ENCODE measurements at places on chromosomes 12 and 14.

GRCh38 chr14:93073358-93073707 is 42.4 kb downstream of the ITPK1 start:
- peak; percentile 10 for ATAC-seq

DNA sequence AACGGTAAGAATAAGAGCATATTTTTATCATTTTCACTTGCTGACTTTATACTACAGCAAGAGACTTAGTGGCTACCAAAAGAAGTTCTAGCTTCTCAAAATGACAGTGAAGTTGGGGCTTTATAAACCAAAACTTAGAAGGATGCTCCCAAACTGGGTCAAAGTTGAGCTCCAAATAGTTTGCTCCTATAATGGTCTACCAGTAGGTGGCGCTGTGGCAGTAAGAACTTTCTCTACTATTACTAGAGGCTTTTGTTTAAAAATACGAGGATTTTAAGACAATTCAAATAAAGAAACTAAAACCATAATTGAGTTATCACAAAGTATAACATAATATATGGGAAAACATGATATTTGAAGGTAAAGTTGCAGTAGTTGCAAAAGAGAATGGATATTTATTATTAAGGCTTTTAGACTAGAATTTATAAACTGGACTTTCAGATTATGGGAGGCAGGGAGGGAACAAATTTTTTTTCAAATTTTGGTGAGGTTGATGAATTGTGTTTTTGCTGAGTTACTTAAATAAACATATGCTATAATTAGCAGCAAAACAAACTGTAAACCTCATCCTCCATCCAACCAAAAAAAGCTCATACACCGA is 75.0 kb downstream of the TGFB3 start:
- ATAC-seq: no peak

DNA sequence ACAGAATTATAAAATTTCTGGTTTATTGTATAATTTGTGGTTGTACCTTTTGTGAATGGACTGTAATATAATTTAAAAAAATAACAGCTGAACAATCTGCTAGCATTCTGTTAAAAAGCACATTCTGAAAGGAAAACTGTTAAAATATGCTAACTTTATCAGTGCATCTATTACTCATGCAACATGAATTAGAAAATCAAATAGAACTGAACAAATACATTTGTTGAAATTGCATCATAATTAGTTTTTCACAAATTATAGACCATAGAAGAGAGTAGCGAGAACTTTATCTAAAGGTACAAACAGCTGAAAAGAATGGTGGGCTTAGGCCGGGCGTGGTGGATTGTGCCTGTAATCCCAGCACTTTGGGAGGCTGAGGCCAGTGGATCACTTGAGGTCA is 33.0 kb downstream of the PTPN21 start:
- ATAC-seq: no peak

DNA sequence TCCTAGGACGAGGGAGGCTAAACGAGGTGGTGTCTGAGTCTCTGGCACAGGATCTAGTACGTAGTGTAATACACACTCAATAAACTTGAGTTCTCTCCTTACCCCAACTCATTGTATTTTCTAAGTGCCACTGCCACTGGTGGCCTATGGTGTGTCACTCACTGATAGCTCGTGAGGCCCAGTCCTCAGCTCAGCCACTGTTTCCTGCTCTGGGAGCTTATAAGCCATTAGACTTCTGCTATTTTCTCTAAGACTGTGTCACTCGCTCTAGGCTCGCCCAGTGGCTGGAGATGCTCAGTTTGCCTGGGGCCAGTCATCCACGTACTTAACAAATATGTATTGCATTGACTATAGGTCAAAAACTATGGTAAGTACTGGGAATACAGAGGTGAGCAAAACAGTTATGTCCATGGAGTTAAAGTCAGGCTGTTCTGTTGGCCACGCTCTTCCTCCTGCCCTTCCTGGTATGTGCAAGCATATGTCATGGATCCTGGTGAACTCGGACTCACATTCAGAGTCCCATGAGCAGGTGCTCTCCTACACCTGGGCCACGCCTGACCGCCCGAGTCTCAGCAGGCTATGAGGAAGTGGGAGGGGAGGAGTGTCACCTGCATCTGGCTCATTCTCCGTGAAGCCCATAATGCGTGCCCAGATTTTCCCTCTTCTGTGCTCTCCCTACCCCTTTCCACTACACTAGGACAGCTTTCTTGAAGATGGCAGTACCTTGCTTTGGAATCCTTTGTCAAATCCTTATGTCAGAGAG is 41.6 kb downstream of the DEGS2 start:
- ATAC-seq: peak; percentile 70

DNA sequence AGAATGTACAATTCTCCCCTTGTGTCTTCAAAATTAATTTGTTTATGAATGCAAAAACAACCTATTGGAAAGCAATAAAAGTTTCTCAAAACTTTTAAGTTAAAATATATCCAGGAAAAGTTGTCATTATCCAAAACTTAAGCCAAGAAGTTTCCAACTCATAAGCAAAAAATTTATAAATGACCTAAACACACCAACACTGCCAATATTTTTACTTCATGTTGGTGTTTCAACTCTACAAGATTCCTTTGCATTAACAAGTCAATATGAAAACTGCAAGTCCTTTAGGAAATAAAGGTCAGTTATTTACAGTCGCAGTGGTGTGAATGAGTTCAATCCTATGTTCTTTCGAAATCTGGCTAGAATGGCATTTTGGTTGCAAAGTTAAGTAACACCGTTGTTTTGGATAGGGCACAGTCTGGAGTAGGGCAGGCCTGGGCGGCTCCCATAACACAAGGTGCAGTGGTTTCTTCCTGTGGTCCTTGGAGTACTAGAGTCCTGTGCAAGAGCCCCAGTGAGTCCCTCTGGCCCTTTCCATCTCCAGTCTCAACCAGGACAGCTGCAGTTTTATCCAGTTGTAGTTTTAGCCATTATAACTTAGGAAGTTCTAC is 151.4 kb downstream of the MED13L start:
- ATAC-seq: no peak

- peak; percentile 94 for ATAC-seq
These were observed 28.8 kb downstream of the RPGRIP1 start for GRCh38 chr14:21308479-21309237.

GRCh38 chr14:75417674-75418073 is 10.1 kb upstream of the JDP2 start:
- ATAC-seq: no peak

GRCh38 chr14:94598816-94599655 is 13.2 kb upstream of the SERPINA3 start:
- ATAC-seq: no peak

GRCh38 chr14:44404036-44404435 is 103.0 kb downstream of the FSCB start:
- no peak for ATAC-seq

GRCh38 chr14:55088356-55088755 is 36.9 kb downstream of the MAPK1IP1L start:
- ATAC-seq: no peak

DNA sequence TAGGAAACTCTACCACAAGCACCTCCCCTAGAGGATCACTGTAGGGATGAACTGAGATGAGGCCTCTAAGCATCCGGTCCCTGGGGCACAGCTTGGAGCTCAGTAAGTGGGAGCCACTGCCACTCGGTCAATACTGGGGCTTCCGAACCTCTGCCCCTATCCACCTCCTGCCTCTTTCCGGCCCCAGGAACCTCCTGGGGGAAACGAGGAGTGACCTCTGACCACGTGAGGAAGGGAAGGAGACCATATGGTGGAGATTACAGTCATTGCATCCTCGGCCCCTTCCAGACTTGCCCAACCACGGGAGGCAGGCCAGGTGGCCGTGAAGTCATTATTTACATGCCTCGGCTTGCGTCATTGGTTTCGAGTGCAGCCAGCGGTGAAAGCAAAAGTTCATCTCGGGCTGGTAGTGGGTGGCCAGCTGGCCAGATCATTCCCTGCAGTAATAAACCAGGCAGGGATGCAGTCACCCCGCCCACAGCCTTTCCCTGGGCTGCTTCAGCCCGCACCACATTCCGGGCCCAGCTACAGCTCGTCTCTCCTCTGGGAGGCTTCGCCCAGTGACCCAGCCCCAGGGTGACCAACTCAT is 65.4 kb downstream of the C14orf132 start:
- no peak for ATAC-seq

- no peak for ATAC-seq
These were observed 1.2 kb downstream of the ESRRB start for GRCh38 chr14:76376878-76377734.

DNA sequence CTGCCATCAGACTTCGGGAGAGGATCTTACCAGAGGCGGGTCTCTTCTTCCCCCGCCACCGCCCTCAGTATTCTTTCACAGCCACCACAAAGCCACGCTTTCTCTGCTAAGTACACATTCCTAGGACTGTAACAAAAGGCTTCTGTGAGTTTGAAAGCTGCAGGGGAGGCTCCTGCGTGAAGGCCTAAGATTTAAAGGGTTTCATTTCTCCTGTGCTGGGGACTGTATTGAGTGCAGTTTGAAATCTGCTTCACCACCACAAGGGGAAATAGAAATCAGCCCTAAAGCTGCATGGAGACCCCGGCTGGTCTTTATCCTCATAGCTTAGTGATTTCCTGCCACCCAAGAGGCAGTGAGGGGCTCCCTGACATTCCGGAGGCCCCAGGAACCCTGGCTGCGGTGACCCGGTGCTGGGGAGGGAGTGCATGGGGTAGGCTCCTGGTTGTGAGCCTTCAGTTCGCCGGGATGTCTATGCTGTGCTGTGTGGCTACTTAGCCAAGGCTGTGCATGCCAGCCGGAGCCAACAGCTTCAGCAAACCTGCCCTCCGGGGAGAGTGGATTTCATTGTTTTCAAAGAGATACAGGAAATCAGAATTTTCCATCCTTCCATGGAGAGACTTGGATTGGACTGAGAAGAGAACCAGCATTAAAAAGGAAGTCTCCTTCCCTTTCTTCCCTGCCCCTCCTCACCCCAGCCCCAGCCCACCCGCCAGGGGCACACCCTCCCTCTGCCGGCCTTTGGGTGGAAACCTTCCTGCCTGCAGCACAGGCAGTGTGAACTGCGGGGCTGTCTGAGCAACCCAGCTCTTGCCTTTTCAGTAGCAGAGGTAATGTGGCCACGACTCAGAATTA is 163.3 kb downstream of the ETV6 start:
- peak; percentile 92 for ATAC-seq

DNA sequence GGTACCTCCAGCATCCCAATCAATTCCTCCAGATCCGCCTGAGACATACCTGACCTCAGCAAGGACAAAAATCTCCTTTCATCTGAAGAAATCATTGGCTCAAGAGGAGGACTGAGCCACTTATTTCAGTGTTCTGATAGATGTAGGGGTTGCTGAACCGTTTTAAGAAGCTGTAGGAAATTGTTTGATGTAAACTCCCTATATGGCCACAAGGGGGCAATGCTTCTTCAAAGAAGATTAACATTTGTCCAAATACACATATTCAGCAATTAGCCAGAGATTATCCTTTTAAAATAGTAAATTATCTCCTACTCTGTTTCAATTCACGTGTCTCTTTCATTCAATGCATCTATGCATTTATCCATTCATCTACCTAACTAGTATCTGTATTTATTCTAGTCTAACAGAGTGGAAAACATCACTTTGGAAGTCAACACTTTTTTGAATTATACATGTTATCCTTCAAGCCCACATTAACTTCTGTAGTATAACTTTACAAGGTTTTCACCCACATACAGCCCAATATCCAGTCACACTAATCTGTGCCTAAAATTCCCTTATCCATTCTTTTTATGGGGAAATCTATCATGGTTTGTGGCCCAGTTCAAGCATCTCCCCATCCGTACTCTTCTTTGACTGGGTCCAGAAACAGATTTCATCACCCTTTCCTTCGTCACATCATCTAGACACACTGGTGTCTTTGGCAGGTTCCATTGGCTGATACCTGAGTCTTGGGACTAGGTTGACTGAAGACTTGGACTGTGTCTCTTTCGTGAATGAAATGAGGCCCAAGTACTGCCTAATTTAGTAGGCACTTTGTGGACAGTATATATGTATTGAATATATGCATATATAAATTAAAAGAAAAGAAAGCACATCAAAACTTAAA is 411.0 kb upstream of the OR4E1 start:
- ATAC-seq: no peak

GRCh38 chr14:51978681-51979085 is 10.7 kb upstream of the RTRAF start:
- no peak for ATAC-seq

GRCh38 chr14:104317492-104317805 is 179.1 kb downstream of the KIF26A start:
- no peak for ATAC-seq

Data from stimulated activated memory B cell treated with anti-CD40 and anti-IgM and Interleukin-4, amounts not matched to agents 10 μg/mL and 1 μg/mL and 100 μg/mL, for 72 hours (primary cell).